ENCODE measurements at places on chromosomes 1 and 21.

- DNase-seq, result no peak
These were observed 140.0 kb downstream of the OMA1 start for GRCh38 chr1:58406301-58407071.

DNA sequence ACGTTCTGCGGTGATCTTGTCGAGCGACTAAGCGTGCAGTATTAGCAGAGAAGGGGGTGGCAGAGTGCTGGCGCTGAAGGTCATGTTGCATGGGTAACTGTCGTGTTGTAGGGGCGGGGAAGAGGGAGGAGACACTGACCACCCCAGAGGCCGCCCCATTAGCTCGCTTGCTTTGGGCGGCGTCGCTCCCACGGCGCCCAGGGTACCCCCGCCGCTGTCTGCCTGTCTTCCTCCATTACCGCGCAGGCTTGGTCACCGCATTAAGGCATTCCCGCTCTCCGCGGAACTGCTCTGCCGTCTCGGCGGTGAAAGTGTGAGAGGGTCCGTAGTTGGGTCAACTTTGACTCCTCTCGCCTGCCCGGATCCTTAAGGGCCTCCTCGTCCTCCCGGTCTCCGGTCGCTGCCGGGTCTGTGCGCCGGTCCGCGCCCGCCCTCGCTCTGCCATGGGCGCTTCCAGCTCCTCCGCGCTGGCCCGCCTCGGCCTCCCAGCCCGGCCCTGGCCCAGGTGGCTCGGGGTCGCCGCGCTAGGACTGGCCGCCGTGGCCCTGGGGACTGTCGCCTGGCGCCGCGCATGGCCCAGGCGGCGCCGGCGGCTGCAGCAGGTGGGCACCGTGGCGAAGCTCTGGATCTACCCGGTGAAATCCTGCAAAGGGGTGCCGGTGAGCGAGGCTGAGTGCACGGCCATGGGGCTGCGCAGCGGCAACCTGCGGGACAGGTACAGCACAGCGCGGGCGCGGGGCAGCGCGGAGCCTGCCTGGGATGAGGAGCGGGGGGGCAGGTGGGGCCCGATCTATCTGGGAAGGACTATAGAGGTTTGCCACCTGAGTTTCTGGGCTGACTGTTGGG, at the start of gene MTARC2:
Gene MTARC2, plus strand, starts transcription at position 234 of the 846 bp plus-strand sequence. Its CDS starts 210 bp downstream, at position 444.
- peak; percentile 41 for DNase-seq

DNA sequence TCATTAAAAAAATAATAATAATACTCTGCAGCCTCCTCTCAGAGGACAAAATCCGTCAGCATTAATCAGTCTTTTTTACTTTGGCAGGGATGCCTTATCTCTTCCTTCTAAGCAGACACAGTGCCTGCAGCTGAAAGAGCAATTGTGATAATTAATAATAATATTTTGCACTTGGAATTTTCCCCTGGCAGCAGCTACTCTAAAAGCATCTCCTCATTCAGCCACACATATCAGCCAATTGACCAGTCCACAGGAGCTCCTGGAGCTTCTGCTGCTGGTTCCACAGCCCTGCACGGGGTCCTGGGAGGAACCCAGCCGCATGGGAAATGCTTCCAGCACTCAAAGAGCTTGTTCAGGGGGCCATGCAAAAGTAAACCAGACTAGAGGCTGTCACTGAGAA, 31.0 kb upstream of the VWA5B1 start:
- no peak for DNase-seq

GRCh38 chr1:185360714-185361113, 43.7 kb upstream of the IVNS1ABP start:
- DNase-seq, result no peak

DNA sequence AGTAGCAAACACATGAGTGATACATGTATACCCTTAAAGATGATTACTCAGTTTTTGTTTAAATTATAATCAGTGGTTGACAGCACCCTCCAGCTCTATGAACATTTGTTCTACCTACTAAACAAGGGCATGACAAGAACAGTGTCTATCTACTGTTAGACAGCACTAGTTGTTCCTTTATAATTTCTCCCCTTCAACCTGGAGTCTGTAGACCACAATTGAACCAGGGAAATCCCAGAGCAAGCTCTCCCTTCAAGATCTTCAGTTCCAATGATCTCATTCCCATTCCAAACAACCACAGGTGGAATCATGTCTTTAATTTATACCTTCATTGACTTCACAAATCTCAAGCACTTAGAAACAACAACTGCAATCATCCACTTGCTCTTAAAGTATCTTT, 216.1 kb downstream of the HHIPL2 start:
- DNase-seq, result no peak

- DNase-seq, result no peak
These were observed 55.7 kb upstream of the EPHA8 start for GRCh38 chr1:22507587-22507986.
